ENCODE measurements at places on chromosomes 5 and 9.

- DNase-seq: no peak
These were observed 163.9 kb downstream of the PIK3R1 start for GRCh38 chr5:68379275-68380036.

GRCh38 chr9:133132174-133132573, 11.1 kb upstream of the RALGDS start:
- DNase-seq: no peak

- DNase-seq: no peak
These were observed 22.1 kb upstream of the TPD52L3 start for GRCh38 chr9:6305954-6306563.

DNA sequence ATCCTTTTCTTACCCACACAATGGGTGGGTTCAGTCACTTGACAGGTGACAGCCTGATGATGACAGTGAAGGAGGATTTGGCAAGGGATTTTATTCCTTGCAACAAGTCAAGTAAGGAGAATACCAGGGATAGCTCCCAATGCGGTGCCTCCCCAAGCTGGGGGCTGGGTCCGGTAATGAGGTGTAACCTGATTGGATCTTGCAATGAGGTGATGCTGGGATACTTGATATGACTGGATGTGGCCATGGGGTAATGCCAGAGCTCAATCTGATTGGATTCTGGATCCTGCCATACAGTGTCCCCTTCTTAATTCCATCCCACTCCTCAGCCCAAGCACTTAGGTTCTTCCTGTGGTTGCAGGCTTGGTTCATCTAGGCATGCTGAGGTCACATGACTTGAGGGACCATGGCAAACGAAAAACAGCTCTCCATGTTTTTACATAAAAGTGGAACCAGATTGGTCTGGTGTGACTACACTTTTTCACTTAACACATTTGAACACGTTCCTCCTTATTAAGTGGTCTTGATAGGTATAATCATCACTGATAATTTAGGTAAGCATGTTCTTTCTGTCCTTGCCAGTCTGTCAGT, 181.1 kb downstream of the PDZD2 start:
- DNase-seq: no peak

- no peak for DNase-seq
These were observed 57.2 kb downstream of the WDR70 start for GRCh38 chr5:37436146-37436934.

Data from CD4-positive, alpha-beta T cell treated with Interleukin-6 for 4 hours (primary cell).